Left colon (tissue), 2 donors: ENCODE measurements at places on chromosomes 1 and 21. TPM values are rescaled to one million over a fixed set of nuclear protein-coding genes. Genes with fewer than 3 reads are reported as not detected.

FAM151A gene
- total RNA-seq: 4.5 TPM

GRCh38 chr21:36145259-36145658, 10.4 kb downstream of the CBR3 start:
- no peak for DNase-seq

- no peak for DNase-seq
Measured at GRCh38 chr1:205442051-205442725, 13.7 kb downstream of the BLACAT1 start.

GRCh38 chr1:229856009-229856650, 210.9 kb upstream of the GALNT2 start:
- DNase-seq: peak; percentile 34

GRCh38 chr1:231971397-231972110, 345.0 kb downstream of the DISC1 start:
- no peak for DNase-seq

DNA sequence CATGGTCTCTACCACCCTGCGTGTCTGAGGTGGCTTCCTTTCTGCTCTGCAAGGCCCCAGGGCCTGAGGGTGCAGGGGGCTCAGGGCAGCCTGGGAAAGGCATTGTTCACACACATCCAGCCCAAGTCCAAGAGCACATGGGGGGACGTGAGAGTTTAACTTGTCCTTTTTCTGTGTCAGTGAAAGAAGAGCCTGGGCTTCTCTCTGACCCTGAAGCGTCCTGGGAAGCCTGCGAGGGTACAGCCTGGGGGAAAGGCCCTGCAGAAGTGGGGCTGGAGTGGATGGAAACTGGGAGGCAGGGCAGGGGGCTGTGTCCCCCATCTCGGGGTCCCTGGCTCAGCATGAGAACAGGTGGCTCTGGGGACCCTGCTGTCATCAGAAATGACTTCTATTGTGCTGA, 181.6 kb downstream of the PRDM16 start:
- no peak for DNase-seq
